ENCODE measurements at places on chromosomes 5 and 9.

GRCh38 chr5:54758038-54758437 lies 227.4 kb downstream of the ESM1 start:
- DNase-seq = no peak

GRCh38 chr5:150783422-150783928 lies 4.9 kb downstream of the SMIM3 start:
- DNase-seq = peak; percentile 21

DNA sequence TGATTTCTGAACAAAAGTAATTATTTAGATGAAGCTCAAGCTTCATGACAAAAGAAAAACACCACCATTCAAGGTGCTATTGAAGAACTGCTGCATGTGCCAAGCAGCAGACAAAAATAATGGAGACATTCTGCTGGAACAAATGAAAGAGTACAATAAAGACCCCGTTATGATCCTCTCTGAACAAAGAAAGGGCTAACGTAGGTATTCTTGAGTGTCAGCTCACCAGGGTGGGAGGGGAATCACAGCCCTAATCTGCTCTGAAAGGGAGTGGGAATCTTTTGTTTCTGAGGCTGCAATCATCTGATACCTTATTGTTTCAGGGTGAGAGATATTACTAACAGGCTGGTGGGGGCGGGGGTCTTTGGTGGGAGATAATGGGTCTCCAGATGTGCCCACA lies 15.4 kb downstream of the CEMIP2 start:
- no peak for DNase-seq

GRCh38 chr5:10854506-10855277 lies 93.7 kb upstream of the DAP start:
- no peak for DNase-seq

- DNase-seq = no peak
Observed at GRCh38 chr9:17004500-17004899, 130.3 kb upstream of the CNTLN start.

GRCh38 chr5:81326554-81326953 lies 25.2 kb downstream of the ZCCHC9 start:
- no peak for DNase-seq

DNA sequence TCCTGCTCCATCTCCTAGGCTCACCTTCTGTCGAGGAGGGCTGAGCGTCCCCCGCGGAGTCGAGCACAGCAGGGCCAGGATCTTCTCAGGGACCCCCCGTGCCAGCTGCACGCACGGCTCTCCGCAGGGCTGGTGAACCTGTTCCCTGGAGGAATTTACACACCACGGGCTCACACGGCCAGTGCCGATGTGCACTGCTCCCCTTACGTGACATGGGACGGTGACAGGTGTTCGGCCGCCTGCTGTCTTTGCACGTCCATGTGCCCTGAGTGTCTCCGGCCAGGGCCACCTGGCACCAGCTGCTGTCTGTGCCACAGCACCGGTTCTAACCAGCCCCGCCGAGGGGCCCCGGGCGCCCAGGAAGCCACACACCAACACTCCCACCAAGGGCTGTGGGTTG lies 8.7 kb upstream of the AGPAT2 start:
- no peak for DNase-seq

GRCh38 chr5:176774216-176775171 lies 35.9 kb upstream of the UNC5A start:
- no peak for DNase-seq

GRCh38 chr5:123517476-123517875 lies 5.5 kb downstream of the CSNK1G3 start:
- no peak for DNase-seq

DNA sequence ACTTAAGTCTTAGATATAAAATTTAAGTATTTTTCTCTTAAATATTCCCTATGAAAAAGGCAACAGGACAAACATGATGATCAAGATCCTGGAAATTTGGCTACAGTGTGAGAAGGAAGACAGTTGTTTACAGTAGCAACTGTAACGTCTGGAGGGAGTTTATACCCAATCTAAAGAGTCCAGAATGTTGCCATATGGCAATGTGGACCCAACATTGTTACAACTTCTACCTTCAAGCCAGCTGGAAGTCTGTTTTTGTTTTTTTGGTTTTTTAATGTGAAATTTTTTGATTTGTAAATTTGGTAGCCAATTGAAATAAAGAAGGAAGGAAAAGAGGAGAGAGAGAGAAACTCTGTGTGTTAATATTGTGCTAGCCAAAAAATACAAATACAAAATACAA lies 233.4 kb downstream of the CHSY3 start:
- DNase-seq = no peak

DNA sequence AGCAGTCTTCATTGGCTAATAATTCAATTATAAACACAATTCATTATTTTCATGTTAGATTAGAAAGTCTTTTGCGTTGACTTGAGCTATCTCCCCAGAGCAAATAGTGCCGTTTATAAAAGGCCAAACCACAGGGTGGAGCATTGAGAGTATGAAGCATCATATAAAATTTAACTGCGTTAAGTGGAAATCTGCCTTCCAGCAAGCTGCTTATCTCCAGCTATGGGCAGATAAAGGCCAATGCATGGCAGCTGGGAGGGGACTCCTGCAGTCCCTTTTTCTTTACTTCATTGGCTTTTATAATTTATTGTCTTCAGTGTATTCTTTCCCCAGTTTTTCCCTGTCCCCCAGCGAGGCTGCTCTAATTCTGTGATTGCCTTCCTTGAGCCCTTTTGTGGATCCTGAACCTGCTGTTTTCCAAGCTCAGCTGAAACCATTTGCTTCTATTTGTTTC lies 113.7 kb downstream of the TMEM232 start:
- DNase-seq = no peak

DNA sequence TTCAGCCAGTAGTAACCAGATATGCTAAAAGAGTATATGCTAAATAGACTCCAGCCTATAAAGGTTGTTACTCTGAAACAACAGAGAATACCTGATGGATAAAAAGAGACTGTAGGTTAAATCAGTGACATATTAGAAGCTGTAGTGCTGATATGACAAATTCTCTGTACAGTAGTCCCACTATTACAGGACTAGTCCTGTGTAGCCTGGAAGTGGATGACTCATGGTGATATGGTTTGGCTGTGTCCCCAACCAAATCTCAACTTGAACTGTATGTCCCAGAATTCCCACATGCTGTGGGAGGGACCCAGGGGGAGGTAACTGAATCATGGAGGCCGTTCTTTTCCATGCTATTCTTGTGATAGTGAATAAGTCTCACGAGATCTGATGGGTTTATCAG lies 276.2 kb upstream of the POU5F2 start:
- no peak for DNase-seq

GRCh38 chr9:95044731-95045508 lies 272.6 kb downstream of the FANCC start:
- no peak for DNase-seq

- peak; percentile 1 for DNase-seq
Observed at GRCh38 chr5:18393565-18394442, 759.5 kb downstream of the TAF11L14 start.

DNA sequence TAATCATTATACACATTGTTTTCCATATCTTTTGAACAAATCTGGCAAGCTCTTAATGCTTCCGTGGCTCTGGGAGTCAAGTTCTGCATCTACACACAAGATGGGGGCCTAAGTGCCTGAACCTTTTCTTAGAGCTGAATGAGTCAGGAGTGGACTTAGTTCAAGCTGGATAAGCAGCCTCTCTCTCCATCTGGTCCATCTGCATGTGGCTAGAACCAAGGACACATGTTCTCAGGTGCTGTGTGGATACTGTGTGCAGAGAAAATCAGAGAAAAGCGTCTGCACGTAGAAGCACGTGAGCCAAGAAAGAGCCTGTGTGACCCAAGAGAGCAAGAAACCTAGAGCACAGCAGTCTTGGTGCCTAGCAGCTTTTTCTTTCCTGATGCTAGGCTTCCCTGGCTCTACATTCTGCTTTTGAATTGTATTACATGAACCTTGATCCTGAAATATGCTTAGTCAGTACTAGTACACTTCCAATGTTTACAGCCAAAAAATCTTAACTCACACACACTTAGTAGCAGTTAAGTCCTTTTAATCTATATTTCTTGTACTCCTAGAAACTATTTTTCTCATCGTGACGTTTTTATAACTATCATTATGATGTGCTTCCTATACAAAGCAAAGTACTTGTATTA lies 1798.9 kb downstream of the MAT2B start:
- DNase-seq = no peak

- no peak for DNase-seq
Observed at GRCh38 chr9:88692827-88693226, 157.8 kb downstream of the NXNL2 start.

GRCh38 chr9:127711226-127711701 lies 4.2 kb downstream of the PTRH1 start:
- no peak for DNase-seq

DNA sequence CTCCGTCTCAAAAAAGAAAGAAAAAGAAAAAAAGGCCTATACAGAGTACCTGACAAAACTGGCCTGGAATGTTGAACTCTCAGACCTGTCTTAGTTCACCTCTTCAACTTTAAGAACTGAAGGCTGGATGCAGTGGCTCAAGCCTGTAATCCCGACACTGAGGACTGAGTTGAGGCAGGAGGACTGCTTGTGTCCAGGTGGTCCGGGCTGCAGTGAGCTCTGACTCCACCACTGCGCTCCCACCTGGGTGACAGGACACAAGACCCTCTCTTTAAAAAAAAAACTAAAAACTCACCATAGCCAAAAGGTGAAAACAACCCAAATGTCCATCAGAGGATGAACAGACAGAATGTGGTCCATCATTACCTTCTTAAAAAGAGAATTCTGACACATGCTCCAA lies 6.4 kb downstream of the MRPL41 start:
- no peak for DNase-seq

GRCh38 chr5:173324115-173325001 lies 3.9 kb downstream of the STC2 start:
- DNase-seq = no peak

GRCh38 chr5:110386782-110387181 lies 339.7 kb downstream of the TMEM232 start:
- DNase-seq = no peak

DNA sequence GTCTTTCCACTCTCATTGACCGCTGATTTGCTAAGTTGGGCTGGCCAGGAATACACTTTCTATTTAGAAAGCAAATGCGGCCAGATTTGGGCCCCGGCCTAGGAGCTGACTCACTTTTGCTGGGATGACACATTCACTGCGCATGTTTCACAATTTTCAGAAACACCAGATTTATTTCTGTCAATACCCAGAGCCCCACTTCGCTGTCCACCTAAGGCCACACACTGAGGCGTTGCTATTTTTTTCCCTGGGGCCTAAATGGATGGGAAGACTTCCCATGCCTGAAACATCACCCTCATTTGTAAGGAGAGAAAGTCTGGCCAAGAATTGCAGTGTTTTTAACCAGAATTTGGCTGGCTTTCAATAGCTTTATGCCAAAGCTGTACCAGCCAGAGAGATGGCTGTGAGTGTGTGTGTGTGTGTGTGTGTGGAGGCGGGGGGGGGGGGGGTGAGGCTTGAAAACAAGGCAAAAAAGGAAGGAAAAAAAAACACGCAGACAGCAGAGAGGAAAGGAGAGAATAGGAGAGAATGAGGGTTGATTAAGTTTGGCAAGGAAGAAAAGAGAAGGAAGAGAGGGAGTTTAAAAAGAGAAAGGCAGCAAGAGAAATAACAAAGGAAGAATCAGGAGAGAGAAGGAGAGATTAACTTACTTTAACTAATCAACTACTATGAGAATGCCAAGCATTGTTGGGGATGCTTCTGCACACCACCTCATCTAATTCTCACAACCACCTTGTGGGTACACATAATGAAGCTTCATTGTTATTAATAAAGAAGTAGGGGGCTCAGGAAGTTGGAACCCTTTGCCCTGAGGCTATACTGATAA lies 261.4 kb upstream of the KLF4 start:
- no peak for DNase-seq

DNA sequence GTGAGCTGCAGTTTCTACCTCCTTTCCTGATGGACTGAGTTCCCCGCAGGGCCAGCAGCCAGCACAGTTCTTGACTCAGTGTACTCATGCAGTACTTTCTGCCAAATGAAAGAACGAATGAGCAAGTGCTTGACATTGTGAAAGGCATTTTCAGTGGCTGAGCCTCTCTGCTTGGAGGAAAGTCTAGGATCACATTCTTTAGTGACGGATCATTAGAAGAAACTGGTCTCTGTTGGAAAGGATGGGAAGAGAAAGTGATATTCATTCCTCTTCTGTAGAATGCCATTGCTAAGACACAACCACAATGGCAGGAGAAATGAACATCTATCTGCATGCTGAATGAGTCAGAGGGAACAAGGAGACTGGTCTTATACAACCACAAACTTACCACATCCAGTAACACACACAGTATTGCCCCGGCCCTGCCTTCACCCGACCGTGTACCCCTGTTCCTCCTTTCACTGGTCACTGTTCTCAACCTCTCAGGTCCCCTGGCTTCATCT lies 206.9 kb downstream of the CRB2 start:
- no peak for DNase-seq

- DNase-seq = no peak
Observed at GRCh38 chr5:144504929-144505577, 334.4 kb downstream of the KCTD16 start.

GRCh38 chr5:1648806-1649205 lies 125.0 kb upstream of the LPCAT1 start:
- no peak for DNase-seq

- DNase-seq = no peak
Observed at GRCh38 chr5:154369682-154370081, 76.1 kb upstream of the SAP30L start.

GRCh38 chr5:127957183-127957582 lies 126.4 kb upstream of the SLC12A2 start:
- no peak for DNase-seq

GRCh38 chr5:26660116-26660515 lies 378.3 kb downstream of the CDH9 start:
- DNase-seq = no peak

GRCh38 chr5:37495210-37495609 lies 116.1 kb downstream of the WDR70 start:
- no peak for DNase-seq

DNA sequence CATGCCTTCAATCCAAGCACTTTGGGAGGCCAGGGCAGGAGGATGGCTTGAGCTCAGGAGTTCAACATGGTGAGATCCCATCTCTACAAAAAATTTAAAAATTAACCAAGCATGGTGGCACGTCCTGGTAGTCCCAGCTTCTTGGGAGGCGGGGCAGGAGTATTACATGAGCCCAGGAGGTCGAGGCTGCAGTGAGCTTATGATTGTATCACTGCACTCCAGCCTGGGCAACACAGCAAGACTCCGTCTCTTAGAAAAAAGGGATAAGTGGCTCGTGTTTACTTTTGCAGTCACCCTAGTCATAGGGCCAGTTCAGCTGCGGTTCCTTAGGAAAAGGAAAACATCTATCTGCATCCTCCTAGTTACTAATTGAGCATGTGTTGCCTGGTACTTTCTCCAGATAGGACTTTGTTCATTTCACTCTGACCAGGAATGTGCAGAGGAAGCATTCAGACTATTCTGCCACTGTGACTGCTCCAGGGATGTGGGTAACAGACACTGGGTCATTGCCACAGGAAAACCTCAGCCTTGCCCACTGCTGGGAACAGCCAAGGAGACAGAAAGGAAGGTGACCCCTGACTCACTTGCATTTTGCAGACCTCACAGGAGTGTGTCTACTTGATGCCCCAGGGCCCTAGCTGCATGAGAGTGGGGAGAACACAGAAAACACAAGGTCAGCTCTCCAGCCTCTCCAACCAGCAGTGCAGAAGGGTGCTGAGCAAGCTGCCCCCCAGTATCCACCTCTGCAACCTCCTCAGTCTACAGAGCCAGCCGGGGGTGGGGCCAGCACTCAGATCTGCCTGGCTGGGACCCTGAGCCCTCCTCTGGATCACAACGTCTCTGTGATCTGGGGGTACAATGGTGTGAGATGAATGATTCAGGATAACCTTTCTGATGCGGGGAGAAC lies 33.9 kb upstream of the ALDH1B1 start:
- no peak for DNase-seq

Measured in stimulated activated CD4-positive, alpha-beta T cell treated with anti-CD3 and anti-CD28 coated beads, Interleukin-1b, Interleukin-23, amount 100 ng/mL, for 4 hours (primary cell).